ENCODE measurements at places on chromosomes 2 and 18.

DNA sequence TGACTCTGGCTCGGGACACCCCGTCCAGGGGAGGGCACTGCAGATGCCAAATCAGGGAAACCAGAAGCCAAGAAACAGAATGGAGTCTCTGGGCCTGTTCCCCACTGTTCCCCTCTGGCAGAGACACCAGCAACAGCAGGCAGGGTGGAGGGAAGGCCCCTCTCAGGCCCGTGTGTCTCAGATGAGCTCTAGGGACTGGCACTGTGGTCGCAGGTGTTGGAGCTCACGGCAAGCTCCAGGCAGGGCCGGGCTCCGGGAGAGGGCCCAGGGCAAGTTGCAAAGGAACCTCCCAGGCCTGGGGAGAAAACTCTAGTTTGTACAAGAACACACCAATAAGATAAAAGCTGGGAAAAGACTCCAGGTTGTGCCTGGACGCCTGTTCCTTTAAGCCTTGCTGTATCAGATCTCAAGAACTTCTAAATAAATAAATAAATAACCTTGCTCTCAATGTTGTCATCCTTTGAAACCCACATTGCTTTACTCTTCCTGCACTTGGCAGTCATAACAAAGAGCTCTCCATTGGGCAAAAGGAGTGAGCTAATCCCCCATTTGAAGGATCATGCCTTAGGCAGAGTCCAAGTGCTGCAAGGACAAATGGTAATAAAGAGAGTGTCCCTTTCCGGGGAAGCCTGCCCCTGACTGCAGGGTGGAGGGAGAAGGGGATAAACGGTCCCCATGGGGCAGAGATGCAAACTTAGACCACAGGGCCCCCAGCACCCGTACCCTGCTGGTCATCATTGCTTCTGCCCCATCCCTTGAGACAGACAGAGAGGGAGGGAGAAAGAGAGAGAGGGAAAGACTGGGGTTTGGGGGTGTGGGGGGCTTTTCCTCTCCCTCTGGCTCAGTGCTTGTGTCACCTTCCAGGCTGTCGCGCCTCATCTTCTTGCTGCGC, 33.3 kb downstream of the CNGA3 start:
- no peak for DNase-seq

DNA sequence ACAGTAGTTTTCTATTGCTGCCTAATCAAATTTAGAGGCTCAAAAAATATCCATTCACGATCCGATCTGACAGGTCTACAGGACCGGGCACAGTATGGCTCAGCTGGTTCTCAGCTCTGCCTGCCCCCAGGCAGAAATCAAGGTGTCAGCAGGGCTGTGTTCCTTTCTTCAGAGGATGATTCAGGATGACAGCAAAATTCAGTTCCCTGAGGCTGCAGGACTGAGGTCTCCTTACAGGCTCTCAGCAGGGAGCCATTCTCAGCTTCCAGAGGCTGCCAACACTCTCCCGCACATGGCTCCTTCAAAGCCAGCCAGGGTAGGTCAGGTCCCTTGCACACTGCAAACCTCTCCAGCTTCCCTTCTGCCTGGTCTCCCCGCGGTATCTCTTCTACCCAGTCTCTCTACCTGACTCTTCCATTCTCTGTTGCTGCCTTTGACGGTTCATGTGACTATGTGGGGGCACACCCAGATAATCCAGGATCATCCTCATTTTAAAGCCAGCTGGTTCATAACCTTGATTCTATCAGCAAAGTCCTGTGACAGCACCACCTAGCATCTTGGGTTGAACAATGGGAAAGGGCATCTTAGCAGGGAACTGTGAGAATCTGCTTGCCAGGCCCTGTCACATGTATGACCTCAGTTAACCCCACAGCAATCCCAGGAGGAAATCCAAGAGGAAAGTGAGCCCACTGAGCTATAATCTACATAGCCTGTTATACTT, 50.4 kb downstream of the UXS1 start:
- no peak for DNase-seq

DNA sequence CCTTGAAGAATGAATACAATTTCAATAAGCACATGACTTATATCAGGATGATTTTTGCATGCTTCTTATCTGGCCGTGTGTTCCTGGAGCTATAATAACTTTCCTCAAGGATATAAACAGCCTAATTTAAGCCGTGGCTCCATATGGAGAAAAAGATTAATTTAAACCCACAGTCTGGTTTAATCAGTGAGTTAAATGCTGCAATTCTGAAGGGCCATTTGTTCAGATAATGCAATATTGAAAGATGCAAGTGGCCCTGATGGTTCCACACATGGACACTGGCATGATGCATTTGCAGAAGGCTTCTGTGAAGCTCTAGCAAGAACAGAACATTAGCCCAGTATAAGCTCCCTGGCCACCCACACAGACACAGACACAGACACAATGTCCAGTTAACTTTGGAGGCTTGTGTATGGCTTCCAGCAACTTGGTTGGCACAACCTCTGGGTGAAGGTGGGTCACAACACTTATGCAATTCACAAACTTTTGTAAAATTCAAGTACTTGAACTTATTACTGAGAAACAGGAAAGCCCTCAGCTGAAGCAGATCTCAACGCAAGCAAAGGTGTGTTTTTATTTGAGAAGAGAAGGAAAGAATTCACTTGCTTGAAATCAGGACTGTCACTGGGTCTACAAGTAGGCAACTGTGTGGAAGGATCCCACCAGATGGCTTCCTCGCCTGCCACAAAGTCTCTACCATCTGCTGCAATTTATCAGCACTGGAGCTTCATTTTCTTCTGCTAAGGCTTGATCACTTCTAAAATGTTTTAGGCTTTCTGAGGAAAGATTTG, 63.3 kb downstream of the MDH1 start:
- DNase-seq = no peak

DNA sequence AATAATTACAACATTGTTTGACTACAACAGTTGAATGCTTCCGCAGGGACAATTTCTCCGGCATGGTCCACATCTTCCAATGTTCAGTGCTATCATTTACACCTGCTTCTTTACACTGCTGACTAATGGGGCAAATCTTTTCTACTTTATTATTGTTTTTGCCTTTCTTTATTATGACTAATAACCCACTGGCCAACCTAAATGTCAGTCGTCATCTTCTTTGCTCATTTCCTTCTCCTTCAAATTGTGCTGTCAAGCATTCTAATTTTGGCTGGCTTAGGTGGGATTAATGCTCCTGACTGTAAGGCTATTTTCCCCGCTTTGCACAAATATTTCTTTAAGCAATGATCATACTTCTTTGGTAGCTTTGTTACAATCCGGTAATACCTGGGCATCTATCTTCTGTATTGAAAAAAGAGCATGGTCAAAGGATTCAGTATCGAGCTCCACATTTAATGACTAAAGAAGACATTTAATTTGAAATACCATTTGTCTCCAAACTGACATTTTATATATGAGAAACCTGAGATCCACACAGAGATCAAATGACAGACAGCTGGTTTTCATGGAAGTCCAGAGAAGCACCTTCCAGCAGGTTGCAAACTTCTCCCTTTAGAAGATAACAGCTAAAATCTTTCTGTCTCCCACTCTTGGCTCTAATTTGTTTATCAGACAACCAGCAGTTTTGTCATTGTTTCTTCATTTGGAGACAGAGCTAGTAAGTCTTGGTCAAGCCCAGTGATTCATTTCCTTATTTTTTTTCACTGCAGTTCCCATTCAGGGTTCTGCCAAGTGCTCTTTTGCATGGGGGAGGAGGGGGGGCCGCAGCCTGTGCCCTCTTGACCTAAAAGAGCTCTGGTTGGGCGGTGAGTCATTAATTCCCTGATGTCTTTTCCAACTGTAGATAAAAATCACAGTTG, 132.9 kb downstream of the SOCS6 start:
- peak; percentile 85 for DNase-seq

- DNase-seq = no peak
Measured at GRCh38 chr18:78934003-78934402, 45.6 kb upstream of the SALL3 start.

DNA sequence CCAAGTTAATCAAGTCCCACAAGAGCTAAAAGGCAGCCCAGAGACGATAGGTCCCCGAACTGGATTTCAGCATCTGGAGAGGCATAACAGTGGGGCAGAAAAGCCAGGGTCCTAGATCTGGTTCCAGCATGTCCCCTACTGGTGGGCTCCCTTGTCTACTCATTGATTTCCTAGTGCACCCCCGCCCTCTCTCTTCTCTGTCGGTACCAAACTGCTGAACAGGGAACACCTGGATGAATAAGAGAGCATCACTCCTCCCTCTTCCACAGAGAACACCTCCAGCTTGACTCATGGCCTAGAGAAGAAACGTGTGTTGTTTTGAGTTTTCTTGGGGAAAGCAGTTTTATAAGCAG, 101.3 kb downstream of the FOXI3 start:
- no peak for DNase-seq

- no peak for DNase-seq
Measured at GRCh38 chr2:30234180-30234971, 3.0 kb downstream of the LBH start.

- DNase-seq = no peak
Measured at GRCh38 chr2:82139979-82140611, 1835.5 kb upstream of the LRRTM1 start.

DNA sequence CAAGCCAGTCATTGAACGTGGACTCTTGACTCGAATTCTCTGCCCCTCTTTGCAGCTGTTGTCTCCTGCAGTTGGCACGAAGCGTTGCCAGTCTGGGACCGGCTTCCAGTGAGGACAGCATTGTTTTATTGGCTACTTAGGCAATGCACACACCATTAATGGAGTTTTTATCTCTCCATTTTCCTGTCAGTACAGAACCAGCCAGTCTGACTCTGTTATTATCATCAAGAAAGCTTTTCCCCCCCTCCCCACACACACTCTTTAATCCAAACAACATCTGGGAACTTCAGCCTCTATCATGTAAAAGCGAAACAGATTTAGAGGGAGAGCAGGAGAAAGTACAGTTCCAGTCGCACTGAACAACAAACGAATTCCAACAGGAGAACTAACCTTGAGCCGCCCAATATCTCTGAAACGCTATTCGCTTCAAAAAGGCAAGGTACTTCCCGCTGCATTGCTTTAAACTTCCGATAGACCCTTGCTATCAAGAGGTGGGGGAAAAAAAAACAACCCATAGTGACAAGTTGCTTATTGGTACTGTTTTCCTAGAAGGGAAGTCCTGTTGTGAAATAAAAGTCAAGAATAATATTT, 38.2 kb downstream of the ACVR1 start:
- peak; percentile 68 for DNase-seq

GRCh38 chr18:64337018-64337417, 188.1 kb upstream of the LINC00305 start:
- no peak for DNase-seq

DNA sequence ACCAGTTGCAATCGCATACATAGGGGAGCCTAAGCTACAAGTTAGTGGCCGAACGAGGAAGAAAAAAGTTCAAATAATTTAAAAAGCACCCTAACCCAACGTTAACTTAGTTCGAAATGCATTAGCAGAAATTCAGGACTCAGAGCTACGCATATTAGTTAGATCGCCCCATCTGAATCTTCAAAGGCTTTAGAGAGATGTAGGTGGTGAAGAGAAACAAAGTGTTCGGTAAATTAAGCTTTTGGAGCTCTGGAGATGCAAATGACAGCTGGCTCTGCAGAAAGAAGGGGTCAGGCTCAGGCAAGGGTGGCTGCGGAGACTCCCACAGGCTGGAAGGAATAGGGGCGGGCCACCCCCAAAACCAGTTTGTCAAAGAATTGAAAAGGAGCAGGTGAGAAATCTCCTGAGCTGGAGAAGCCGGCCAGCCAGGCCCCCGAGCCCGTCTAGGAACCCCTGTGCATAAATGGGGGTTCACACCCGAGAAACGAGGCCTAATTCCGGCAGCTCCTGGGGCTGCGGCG, 621 bp downstream of the TXNL1 start:
- no peak for DNase-seq

- no peak for DNase-seq
Measured at GRCh38 chr2:64860276-64860885, 128.8 kb upstream of the SLC1A4 start.

DNA sequence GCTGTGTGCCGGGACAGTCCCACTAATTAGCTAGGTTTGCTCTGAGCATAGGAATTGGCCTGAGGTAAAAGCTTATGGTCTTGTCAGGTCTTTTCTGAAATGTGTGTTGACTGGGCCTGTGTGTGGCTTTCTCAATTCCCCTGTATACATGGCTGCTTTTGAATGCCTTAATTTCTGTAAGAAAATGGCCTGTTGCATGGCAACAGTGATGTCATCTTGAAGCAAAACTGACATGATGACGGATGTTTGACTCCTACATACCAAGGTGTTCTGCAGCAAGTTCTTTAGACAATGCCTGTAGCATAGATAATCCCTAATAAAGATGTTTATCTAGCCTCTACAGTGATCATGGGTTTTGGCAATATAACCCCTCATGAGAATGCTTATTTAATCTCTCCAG, 198.5 kb downstream of the OTX1 start:
- no peak for DNase-seq
